Activated CD4-positive, alpha-beta T cell treated with anti-CD3 and anti-CD28 coated beads, Interleukin-2, amount 50 U/mL, for 24 hours (primary cell): ENCODE measurements at places on chromosomes 2 and 18.

GRCh38 chr2:232464544-232464885 is 8.6 kb downstream of the ALPI start:
- DNase-seq = no peak

DNA sequence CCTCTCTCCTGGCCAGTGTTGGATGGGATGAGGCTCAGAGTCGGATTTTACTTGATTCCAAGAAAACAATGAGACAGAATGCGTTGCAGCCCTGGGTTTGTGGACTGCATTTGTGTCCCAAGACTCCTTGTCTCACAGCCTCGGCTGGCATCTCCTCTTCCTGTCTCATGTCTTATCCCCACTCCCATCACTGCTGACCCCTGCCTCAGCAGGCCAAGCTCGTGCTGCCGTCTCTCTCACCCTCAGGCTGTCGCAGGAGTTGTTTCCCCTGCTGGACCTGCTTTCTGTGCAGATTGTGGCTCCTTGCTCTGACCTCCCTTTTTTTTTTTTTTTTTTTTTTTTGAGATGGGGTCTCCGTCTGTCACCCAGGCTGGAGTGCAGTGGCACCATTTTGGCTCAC is 70.2 kb upstream of the RALBP1 start:
- no peak for DNase-seq

GRCh38 chr18:7727361-7728076 is 160.4 kb downstream of the PTPRM start:
- no peak for DNase-seq

GRCh38 chr18:68623342-68623741 is 91.6 kb downstream of the TMX3 start:
- no peak for DNase-seq

GRCh38 chr18:50410894-50411293 is 36.0 kb downstream of the SKA1 start:
- no peak for DNase-seq

DNA sequence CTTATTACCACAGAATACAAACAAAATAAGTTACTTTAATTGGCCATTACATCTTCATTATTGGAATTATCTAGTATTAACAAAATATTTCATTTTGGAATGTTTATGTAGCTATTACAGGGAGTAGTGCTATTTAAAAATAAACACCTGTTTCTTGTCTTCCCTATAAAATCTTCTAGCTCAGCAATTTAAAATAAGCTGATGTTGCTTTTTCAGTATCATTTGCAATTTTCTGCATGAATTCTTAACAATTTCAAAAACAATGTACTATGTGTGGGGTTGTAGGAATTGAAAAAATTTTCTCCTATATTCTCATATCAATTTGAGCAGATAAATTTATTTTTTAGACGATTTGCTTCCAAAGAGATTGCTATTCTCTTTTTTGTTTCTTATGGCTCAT is 1251.3 kb upstream of the CRIM1 start:
- DNase-seq = no peak

DNA sequence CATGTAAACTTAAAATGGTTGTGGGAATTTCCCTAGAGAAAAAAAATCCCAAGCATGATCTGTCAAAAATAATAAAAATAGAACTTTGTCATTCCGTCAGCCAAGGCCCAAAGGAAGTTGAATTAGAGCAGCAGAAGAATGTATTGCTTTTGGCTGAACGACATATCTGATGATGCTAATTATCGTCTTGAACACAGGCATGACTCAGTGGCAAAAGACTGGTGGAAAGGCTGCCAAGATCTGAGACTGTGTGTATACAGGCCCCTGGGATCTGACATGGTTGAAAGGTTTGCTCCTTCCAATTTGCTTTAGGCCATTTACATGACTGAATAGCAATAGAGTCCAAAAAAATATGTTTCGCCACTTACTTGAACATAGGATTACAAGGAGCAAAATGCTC is 1057.1 kb upstream of the CRIM1 start:
- no peak for DNase-seq

DNA sequence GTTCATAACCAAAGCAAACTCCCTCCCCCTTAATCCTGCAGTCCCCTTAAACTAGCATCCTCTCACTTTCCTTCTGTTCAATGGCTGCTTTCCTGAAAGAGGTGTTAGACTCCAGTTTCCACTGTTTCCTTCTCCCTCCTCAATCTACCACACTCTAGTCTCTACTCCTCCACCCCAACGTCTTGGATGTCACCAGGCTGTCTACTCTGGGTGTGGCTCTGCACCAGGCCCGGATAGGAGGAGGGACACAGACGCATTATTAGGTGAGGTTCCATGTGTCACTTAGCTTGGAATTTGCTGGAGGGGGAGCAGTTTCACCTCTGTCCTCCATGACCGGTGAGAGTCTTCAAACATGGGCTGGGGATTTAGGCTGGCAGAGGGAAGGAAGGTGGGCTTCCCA is 61.3 kb downstream of the MTHFD2 start:
- DNase-seq = no peak

GRCh38 chr2:101672047-101672446 is 25.5 kb upstream of the MAP4K4 start:
- no peak for DNase-seq

DNA sequence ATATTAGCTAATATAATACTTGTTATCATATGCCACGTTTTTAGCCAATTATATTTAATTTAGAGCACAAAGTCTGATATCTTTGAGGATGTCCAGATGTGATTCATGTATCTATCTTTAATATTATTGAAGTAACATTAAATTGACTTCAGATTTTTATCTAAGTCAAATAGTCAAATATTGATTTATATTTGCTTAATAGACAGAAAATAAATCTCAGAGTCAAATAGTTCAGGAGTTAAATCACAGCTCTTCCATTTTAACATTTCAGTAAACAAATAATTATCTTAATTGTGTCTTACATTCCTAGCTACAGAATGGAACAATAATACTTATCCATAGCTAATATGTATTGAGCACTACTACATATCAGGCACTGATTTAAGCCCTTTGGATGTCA is 379.4 kb upstream of the UBE2E3 start:
- DNase-seq = no peak

DNA sequence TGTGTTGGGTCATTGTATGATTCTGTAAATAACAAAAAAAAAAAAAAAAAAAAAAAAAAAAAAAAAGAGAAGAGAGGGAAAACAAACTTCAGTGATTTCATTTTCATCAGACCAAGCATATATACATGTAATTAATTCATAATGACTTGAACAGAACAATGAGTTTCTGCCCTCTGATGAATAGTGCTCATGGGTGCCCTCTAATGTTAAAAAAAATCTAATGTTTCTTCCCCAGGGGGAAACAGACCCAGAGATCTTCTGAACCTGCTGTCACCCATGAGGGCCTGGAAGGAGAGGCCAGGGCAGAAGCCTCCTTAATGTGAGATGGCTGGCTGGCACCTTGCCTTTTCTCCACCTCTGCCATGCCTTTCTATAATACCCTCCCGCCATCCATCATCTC is 289.2 kb downstream of the ZNF521 start:
- DNase-seq = no peak

GRCh38 chr2:30139131-30139870 is 7.5 kb upstream of the YPEL5 start:
- DNase-seq = no peak

GRCh38 chr18:33924576-33924975 is 300.1 kb downstream of the NOL4 start:
- no peak for DNase-seq

- no peak for DNase-seq
Measured at GRCh38 chr2:127358044-127358443, 29.7 kb downstream of the MAP3K2 start.

- DNase-seq = no peak
Measured at GRCh38 chr2:11764920-11765319, 18.5 kb downstream of the LPIN1 start.

- no peak for DNase-seq
Measured at GRCh38 chr2:239202836-239203235, 198.0 kb downstream of the HDAC4 start.

DNA sequence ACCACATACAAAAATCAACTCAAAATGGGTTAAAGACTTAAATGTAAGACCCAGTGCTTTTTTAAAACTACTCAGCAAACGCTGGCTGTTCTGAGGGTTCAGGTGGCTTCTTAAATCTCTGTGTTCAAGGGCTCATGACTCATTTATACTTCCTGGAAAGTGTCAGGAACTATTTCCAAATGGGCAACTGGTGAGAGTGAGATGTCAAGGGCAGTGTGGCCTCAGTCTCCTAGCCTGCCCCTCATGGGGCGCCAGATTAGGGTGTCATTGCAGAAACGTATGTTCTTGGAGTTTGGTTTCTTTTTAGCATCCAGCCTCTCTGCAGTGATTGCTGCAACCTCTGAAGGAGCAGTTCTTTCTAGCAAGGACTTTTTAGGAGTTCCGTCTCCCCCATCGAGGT is 485.4 kb downstream of the TNS1 start:
- no peak for DNase-seq

DNA sequence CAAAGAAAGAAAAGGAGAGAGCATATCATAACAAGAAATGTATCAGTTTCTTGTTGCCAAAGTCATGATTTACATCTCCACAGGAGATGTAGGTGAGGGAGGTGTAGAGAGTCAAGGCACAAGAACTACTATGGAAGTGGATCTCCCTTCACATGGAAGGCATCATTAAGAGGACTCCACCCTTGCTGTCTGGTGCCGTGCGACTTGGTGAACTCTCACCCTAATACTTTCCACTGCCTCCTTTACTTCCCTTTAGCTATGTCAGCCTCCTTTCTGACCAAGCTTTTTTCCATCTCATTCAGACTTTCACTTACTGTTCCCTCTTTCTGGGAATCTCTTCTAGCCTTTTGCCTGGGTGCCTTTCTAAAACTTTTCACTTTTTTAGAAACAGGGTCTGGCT is 490.0 kb downstream of the THSD7B start:
- DNase-seq = no peak

GRCh38 chr2:179720173-179720772 is 141.1 kb downstream of the ZNF385B start:
- DNase-seq = no peak

DNA sequence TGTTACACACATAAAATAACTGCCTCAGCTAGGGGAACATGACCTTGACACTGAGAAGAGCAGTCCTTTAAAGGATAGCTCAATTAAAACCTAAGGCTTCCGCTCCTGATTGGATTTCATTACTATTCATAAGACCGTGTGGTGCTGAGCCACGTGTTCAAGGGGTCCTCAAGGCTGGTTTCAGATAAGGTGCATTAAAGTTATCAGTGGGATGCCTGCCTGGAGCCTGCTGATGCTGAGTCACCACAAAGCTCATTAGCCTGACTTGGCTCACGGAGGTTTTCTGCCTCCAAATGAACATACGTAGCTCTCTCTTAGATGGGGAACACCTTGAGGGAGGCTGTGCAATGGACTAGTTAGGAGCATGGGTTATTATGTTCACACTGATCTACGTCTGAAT is 518.9 kb downstream of the TDRD15 start:
- no peak for DNase-seq

- DNase-seq = no peak
Measured at GRCh38 chr2:1494257-1494656, 81.0 kb downstream of the TPO start.

DNA sequence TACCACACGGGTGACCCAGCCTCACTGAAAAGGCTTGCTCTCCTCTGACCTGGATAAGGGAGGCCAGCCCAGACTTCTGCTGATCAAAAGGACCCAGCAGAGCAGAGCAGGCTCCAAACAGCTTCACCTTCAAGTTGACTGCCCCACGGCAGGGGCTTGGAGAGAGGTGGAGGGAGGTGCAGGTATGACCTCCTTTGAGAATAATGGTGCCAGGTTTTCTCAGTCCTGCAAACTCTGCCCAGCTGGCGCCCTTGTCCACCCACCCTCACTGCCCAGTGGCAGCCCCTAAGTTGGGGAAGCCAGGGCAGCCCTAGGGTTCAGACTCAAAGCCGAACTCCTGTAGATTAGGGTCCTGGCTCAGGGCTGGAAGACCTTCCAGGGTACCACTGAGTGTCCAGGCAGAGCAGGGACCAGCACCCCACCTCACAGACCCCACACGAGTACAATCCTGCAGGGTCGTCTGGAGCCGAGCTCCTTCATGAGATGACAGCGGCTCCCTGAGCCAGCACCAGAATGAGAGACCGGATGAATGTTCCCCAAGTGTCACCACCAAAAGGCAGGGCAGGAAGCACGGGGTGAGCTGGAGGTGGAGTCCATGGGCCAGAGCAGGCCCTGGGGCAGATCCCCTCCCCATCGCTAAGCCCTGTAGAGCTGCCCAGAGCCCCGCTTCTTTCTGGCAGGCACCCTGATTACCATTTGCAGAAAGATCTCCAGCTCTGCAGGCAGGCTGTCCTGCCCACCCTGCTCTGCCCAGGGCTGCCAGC is 3.6 kb upstream of the GPC1 start:
- no peak for DNase-seq

GRCh38 chr2:204051476-204051875 is 114.9 kb downstream of the ICOS start:
- DNase-seq = no peak

GRCh38 chr2:190592831-190593230 is 56.1 kb upstream of the NAB1 start:
- DNase-seq = no peak

GRCh38 chr2:216571909-216572513 is 61.2 kb upstream of the IGFBP2 start:
- no peak for DNase-seq

DNA sequence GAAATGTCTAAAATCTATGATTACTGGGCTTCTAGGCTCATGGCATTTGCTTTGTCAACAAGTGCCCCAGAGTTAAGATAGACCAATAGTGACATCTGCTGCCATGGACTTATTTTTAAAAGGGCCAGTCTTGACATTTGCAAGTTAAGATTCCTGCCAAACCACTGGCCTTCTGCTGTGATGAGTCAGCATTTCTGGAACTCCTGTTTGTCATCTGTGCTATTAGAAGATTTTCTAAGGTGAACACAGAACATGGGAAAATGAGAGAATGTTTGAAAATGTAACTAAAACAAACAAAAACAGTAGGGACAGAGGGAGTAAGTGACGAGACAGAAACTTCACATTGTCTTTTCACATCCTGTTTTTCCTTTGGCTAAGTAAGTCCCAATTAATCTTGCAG is 93.7 kb upstream of the WDR75 start:
- no peak for DNase-seq

DNA sequence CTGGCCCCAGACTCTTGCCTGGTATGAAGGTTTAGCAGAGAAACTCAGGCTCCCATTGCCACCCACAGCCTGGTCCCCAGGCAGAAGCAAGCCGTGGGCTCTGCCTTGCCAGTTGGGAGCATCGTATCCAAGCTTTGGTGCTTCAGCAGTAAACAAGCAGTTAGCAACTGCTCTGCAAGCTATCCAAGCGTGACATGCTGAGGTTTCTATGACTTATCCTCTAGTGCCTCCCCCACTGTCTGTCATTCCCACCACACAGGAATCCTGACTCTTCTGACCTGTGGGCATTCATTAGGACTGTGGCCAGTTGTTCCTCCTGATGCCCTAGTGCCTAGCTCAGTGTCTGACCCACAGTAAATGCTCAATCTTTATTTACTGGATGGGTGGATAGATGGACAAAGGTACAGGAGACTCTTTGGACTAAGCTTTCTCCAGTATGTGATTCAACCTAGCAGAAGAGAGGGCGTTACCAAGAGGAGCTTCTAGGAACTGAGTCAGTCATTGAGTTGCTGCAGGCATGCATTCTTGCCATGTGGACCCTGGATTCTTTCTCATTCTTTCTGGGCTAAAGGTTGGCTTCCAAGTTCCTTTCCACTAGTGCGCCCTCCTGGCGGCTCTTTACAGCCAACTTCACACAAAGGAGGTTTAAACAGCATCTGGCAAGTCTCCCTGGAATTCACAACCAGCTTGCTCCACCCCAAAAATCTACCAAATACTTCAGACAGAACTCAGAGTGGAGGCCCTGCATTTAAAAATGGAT is 40.6 kb upstream of the MRPL19 start:
- DNase-seq = no peak

- DNase-seq = no peak
Measured at GRCh38 chr2:240567872-240568677, at the start of gene RNPEPL1. Gene RNPEPL1, plus strand, starts transcription at chr2:240568484. Its CDS starts 103 bp downstream, at chr2:240568587.

- DNase-seq = no peak
Measured at GRCh38 chr18:55422456-55423180, 165.4 kb downstream of the TCF4 start.
